ENCODE measurements at places on chromosomes 1 and 21.
A peak's percentile ranks its signal among the peaks of the same experiment; 100 is the strongest.

DNA sequence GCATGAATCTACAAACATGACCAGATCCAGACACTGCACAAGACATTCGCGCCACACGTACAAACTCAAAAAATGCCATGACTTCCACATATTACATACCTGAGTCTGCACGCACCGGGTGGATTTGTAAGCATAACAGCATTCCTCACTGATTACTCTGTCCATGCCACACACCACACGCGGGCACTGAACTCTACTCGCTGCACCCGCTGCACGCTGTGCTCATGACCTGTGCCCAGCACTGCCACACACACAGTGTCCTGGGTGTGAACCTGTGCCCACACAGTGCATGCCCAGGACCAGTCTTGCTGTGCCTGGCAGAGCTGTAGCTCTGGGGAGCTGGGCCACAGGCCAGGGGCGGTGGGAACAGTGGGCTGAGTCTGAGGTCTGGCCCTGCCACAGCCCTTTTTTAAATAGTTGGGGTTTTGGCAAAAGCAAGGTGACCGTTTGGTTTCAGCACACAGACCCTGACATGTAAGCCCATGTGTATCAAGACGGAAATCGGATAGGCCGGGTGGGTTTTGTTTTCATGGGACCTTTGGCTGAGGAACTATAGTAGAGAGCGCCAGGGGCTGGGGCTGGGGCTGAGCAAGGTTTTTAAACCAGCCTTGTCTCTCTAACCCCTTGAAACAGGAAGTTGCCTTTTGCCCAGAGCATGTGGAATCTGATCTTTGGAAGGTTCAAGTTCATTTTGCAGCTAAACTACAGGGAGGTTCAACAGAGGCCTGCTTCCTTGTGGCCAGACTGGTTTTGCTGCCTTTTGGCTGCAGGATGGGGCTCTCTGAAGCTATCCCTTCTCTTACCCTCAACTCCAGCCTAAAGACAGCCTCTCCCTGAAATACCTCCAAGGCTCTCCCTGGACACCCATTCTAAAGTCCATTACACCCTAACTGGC lies 12.3 kb upstream of the GOLT1A start:
- no peak for DNase-seq

- DNase-seq = no peak
These were observed 423.8 kb upstream of the CXADR start for GRCh38 chr21:17089091-17089491.

DNA sequence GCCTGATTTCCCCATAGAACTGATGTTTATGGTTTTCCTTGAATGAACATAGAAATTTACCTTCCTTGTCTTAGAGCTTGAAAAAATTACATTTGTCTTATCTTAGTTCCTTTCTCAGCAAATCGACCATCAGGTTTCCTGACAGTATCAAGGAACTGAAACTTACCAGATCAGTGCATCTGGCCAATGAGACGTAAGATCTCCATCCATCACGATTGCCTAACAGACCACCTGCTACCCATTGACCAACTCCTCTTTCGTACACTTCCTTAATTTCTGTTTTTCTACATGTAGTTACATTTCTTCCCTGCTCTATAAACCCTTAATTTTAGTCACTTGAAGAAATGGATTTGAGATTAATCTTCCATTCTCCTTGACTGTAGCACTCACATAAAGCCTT lies 57.4 kb upstream of the TMPRSS15 start:
- DNase-seq = no peak

- no peak for DNase-seq
These were observed 22.4 kb downstream of the CFHR4 start for GRCh38 chr1:196910215-196910614.

DNA sequence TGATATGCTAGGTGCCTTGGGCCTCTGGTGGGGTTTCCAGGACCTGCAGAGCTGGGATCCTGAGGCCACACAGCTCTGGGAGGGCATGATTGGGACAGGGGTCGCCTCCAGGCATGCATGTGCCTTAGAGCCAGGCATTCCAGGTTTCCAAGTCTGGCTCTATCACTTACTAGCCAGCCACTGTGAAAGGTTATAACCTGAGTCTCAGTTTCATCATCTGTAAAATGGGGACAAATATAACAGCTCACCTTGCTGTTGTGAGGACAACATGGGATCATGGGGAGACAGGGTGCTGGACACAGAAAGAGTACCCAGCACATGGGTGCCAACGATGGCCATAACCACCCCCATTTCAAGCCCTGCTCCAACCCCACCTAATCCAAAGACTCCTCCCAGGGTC lies 2.7 kb downstream of the CHI3L1 start:
- no peak for DNase-seq

- DNase-seq = no peak
These were observed 11.5 kb downstream of the ZP4 start for GRCh38 chr1:237879195-237879594.

- peak; percentile 31 for DNase-seq
These were observed 34.0 kb upstream of the BCAR3 start for GRCh38 chr1:93715529-93716126.

GRCh38 chr21:44427241-44428120 lies 27.8 kb upstream of the LRRC3 start:
- DNase-seq = no peak

GRCh38 chr1:59699227-59699847 lies 115.4 kb upstream of the HOOK1 start:
- no peak for DNase-seq

Data from stimulated activated CD8-positive, alpha-beta memory T cell treated with anti-CD3 and anti-CD28 coated beads, Interleukin-2, amount 100 ng/mL, for 48 hours (primary cell).